ENCODE measurements at places on chromosomes 16 and 17.
A peak's percentile ranks its signal among the peaks of the same experiment; 100 is the strongest.

GRCh38 chr17:71902894-71903506 is 217.8 kb upstream of the SOX9 start:
- no peak overlapping the region for H3K4me3 ChIP-seq
- no peaks in the 10 kb centered on the region for H3K27me3 ChIP-seq
- no peaks in the 10 kb centered on the region for H3K36me3 ChIP-seq
- DNase-seq, result no peak
- no peak overlapping the region for H3K27ac ChIP-seq

DNA sequence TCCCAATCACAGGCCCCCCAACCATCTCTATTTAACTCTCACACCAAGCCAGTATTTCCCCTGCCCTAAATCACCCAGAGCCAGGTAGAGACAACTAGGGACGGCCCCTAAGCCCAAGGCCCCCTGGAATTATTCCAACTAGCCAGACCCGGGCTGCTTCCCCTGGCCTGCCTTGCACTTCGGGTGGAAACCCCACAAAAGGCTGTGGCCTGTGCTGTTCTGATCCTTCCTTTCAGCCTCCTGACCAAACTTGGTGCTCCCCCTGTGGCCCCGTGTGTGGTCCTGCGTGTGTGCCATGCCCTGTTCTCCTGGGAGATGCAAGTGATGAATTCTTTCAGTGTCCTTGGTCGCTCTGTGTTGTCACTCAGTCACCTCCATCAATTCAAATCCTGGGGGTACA is 14.9 kb downstream of the CCL17 start:
- H3K4me1 ChIP-seq, result peaks cover 21% of the 10 kb centered on the region
- DNase-seq, result no peak
- no peak overlapping the region for H3K4me3 ChIP-seq

DNA sequence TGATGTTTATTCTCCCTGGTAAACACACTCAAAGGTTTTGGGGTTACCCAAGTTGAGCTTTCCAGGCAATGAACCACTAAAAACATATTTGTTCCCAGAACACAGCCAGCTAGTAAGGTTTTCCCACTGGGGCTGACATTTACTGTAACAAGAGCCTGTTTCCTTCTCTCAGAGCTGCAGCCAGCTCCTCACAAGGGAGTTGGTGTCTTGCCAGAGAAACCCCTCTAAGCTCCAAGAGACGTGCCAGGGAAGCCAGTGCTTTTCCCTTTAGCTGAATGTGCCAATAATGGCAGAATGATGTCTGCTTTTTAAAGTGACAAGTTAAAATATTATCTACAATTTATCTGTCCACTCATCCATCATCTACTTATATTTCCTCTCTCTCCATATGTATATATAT is 170.8 kb upstream of the RBFOX1 start:
- no peak overlapping the region for H3K4me3 ChIP-seq
- H3K27ac ChIP-seq, result no peak overlapping the region
- no peaks in the 10 kb centered on the region for H3K4me1 ChIP-seq
- DNase-seq, result no peak
- H3K27me3 ChIP-seq, result no peaks in the 10 kb centered on the region

DNA sequence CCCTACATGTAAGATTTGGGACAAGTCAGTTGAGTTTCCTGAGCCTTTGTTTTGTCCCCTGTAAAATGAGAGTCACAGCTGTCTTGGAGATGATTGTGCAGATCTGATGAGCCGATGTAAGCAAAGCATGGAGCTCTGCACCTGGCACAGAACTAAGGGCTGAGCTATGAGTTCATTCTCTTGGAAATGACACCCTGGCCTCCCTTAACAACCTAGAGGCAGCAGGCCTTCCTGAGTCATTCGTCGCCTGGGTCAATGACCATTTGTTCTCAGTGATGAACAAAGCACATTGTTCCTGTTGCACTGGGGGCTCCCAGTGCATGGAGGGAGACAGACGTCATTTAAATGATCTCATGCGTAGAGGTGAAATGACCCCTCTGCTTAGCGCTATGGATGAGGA is 62.8 kb upstream of the GCSH start:
- H3K27ac ChIP-seq, result no peak overlapping the region
- H3K27me3 ChIP-seq, result no peaks in the 10 kb centered on the region
- H3K4me1 ChIP-seq, result no peaks in the 10 kb centered on the region
- H3K36me3 ChIP-seq, result no peaks in the 10 kb centered on the region

- peaks cover 60% of the 10 kb centered on the region for H3K4me1 ChIP-seq
- peak overlapping the region; percentile 98 for H3K27ac ChIP-seq
- H3K27me3 ChIP-seq, result no peaks in the 10 kb centered on the region
- H3K4me3 ChIP-seq, result peak overlapping the region; percentile 93
These were observed 49.7 kb downstream of the TUBD1 start for GRCh38 chr17:59842901-59843652.

DNA sequence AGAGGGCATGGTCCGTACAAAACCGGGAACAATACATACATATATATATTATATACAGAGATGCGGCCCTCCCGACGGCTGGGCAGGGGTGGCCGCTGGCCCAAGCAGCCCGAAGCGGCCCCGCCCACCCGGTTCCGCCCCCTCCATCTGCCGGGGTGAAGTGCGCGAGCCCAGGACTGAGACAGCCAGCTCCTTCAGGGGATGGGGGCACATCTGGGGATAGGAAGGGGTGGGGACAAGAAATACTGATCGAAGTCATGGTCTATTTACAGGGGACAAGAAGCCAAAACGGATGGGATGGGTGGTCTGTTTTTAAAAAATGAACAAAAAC is 3.8 kb upstream of the SAMD14 start:
- peaks cover 15% of the 10 kb centered on the region for H3K27me3 ChIP-seq
- DNase-seq, result no peak
- no peak overlapping the region for H3K27ac ChIP-seq
- no peak overlapping the region for H3K4me3 ChIP-seq

DNA sequence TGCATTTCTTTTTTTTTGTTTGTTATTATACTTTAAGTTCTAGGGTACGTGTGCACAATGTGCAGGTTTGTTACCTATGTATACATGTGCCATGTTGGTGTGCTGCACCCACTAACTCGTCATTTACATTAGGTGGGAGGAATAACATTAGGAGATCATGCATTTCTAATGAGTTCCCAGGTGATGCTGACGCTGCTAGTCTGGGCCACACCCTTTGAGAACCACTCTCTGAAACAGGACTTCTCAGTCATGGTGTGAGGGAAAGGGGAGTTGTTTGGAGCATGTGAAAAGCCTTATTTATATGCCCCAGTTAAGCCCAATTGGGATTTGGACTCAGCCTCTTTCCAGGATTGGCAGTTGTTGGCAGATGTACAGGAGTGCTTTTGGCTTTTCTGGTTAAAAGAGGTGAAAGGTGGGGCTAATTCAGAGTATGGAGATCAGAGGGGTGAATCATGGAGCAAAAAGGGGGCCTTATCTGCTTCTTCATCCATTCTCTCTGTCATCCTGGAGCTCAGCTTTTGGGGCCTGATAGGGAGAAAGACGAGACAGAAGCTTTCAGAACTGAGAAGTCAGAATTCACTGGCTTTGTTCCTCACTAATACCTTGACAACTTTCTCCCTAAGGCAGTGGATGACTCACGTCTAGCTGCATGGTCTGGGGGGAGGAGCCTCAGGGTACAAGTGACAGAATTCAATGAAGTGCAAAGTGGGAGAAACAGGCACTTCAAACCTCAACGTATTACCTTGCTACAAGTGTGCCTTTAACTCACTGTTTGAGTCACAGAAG is 180.0 kb upstream of the CACNG3 start:
- H3K27me3 ChIP-seq, result no peaks in the 10 kb centered on the region
- H3K4me3 ChIP-seq, result no peak overlapping the region
- no peak for DNase-seq
- no peak overlapping the region for H3K27ac ChIP-seq
- peaks cover 29% of the 10 kb centered on the region for H3K4me1 ChIP-seq
- peaks cover 8% of the 10 kb centered on the region for H3K36me3 ChIP-seq

Data from activated CD4-positive, alpha-beta T cell treated with anti-CD3 and anti-CD28 coated beads, Interleukin-2, amount 10 ng/mL, durations not matched to agents 7 days and 5 days (primary cell).